ENCODE measurements at places on chromosomes 1 and 21.

DNA sequence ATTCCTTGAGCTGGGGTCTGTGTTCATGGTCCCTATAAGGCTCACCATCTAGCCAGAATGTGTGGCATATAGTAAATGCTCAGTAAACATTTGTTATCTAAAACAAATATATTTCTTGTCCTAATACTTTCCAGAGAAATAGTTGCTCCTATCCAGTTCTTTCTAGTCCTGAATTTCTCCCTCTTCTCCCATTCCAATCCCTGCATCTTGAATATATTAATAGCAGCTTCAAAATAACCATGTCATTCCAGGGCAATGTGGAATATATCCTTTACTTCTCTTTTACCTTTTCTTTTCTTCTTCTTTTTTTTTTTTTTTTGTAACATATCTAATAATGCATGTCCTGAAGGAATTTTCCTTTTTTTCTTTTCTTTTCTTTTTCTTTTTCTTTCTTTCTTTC, 10.4 kb downstream of the DNAJB4 start:
- DNase-seq, result no peak

- no peak for DNase-seq
Observed at GRCh38 chr1:237316352-237316751, 274.4 kb downstream of the RYR2 start.

GRCh38 chr1:245615001-245615400, 460.2 kb downstream of the KIF26B start:
- no peak for DNase-seq

GRCh38 chr1:181015251-181015615, 7.4 kb downstream of the STX6 start:
- no peak for DNase-seq

GRCh38 chr1:65211331-65211730, 63.3 kb downstream of the AK4 start:
- no peak for DNase-seq

GRCh38 chr1:178639326-178639725, 85.7 kb upstream of the RALGPS2 start:
- no peak for DNase-seq

GRCh38 chr21:43884012-43884860, 19.2 kb downstream of the AGPAT3 start:
- DNase-seq, result peak; percentile 61

All from stomach (tissue), 19 donors.